ENCODE measurements at places on chromosomes 6 and 20.

DNA sequence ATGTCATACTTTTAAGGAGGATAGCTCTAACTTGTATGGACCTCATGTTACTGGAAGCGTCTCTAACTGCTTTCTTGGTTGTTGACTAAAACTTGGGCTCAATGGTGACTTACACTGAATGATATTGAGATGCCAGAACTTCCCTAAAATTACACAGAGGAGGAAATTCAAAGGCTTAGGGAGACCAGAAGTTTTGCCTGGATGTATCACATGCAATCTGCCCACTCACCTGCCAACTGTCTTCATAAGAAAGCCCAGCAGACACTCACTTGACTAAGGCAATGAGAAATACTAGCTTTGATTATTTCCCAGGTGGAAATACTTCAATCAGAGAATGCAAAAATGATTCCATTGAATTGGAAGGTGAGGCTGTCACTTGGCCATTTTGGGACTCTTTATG, 51.2 kb upstream of the PDYN start:
- no peak for DNase-seq

GRCh38 chr20:32199006-32199405, 8.5 kb downstream of the PLAGL2 start:
- no peak for DNase-seq

- no peak for DNase-seq
Measured at GRCh38 chr20:46568570-46569129, 18.2 kb upstream of the OCSTAMP start.

DNA sequence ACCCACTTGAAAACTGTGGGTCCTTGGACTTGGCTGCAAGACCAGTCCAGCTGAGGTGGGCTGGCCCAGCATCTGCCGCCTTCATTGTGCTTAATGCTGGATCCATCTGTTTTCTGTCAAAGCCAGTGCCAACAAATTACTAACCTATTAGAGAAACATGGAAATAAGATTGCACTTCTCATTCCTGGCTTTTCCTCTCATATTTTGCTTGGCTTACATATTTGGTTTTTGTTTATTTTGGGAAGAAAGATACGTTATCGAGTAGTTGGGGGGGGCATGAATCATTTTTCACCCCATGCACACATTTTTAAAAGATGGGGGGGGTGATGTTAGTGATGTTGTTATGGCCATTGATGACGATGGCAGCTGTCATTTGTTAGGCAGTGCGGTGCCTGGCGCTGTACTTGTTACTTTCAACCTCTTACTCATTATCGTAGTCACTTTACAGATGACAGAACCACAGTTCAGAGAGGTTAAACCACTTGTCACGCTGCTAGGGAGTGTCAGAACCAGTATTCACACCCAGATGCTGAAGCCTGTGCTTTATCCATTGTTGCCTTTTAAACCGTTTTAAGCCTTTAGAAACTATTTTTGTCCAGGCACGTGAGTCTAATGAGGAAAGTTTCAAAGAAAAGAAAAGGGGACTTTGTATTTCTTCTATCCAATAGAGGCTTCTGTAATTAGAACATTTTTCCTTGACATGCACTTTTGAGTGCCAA, 180.0 kb downstream of the TMEM242 start:
- no peak for DNase-seq

- no peak for DNase-seq
Measured at GRCh38 chr6:134508862-134509498, 191.1 kb upstream of the SGK1 start.

DNA sequence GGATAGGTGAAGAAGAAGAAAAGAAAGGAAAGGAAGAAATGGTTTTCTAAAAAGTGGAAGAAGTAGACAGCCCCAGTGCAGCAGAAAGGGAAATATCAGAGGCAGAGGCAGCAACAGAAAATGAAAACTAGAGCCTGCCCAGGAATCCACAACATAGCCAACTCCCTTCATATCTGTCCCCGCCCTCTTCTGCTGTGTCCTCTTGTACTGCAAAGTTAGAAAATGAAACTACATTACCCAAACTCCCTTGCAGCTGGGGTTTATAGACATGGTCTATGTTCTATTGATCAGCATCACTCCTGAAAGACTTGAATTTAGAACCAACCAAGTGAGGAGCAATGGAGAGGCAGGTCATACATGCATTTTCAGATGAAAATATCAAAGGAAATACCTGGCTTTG, 200.5 kb upstream of the PHACTR1 start:
- no peak for DNase-seq

GRCh38 chr6:143742070-143742954, 64.5 kb downstream of the PHACTR2 start:
- no peak for DNase-seq

- no peak for DNase-seq
Measured at GRCh38 chr6:134750669-134751068, 199.2 kb downstream of the ALDH8A1 start.

GRCh38 chr6:44496665-44497369, 109.3 kb downstream of the CDC5L start:
- DNase-seq, result no peak

GRCh38 chr6:78864957-78865356, 2.4 kb upstream of the IRAK1BP1 start:
- no peak for DNase-seq

- DNase-seq, result no peak
Measured at GRCh38 chr20:25695532-25696370, 902 bp downstream of the ZNF337 start.

GRCh38 chr6:152642578-152643375, 5.6 kb upstream of the SYNE1 start:
- DNase-seq, result no peak

DNA sequence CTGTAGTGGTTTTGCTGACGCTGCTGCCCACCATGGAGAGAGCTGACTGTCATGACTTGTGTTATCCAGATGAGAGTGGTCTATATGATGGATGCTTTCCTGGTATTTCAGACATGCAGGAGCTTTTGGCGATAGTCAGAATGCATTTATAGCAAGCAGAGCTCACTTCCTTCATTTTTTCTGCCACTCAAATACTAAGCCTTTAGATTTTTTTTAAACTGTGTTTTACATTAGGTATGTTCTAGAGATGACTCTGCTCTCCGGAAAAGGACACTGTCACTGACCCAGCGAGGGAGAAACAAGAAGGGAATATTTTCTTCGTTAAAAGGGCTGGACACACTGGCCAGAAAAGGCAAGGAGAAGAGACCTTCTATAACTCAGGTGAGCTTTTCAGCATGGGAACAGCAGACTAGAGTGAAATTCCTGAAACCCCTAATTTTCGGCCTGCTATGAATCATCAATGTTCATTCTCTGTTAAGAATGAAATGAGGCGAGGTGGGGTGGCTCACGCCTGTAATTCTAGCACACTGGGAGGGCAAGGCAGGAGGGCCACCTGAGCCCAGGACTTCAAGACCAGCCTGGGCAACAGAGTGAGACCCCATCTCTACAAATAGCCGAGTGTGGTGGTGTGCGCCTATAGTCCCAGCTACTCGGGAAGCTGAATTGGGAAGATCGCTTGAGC, 98.6 kb upstream of the CLDN20 start:
- no peak for DNase-seq

DNA sequence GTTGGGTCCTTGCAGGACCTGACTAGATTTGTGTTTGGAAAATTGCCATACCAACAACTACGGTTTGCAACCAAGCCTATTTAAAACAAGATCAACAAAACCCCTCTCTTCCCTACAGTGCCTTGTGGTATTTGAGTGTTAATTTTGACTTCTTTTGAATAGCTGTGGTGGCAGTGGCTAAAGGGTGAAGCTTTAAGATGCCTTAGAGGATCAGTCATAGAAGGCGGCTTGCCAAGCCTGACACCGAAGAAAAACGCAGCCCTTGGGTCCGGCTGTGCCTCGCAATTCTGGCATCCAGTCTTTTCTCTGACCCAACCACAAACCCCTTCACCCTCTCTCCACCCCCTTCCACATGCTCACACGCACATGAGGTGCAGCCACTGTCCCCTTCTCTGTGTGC, 32.6 kb downstream of the BMP6 start:
- DNase-seq, result no peak

DNA sequence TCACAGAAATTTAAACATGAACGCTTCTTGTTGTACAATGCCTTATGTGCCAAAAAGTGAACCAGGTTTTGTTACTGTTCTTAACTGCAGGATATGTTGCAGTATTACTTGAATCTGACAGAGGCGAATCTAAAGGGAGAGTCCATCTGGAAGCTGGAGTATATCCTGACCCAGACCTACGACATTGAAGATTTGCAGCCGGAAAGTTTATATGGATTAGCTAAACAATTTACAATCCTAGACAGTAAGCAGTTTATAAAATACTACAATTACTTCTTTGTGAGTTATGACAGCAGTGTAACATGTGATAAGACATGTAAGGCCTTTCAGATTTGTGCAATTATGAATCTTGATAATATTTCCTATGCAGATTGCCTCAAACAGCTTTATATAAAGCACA, 19.9 kb downstream of the SMPDL3A start:
- no peak for DNase-seq

GRCh38 chr20:2822073-2822472, 5.9 kb downstream of the TMEM239 start:
- DNase-seq, result no peak

DNA sequence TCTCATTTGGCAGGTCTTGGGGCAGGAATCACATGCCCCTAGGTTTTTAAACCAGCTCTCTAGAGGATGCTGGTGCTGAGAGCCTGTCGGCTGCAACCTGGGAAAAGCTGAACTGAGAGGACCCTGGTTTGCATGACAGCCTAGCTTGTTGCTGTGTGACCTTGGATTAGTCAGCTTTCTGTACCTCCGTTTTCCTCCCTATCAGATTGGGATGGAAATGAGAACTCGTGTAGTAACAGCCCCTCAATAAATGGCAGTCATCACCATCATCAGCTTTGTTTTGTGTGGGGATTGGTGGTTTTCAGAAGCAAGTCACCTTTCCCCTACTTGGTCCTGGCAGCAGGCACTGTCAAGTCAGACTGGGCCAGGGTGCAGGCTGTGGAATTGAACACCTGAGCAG, 75.2 kb upstream of the MYL9 start:
- DNase-seq, result no peak

GRCh38 chr20:10314198-10314597, 95.6 kb downstream of the SNAP25 start:
- DNase-seq, result no peak

GRCh38 chr6:63269470-63269869, 50.3 kb downstream of the LGSN start:
- DNase-seq, result no peak

DNA sequence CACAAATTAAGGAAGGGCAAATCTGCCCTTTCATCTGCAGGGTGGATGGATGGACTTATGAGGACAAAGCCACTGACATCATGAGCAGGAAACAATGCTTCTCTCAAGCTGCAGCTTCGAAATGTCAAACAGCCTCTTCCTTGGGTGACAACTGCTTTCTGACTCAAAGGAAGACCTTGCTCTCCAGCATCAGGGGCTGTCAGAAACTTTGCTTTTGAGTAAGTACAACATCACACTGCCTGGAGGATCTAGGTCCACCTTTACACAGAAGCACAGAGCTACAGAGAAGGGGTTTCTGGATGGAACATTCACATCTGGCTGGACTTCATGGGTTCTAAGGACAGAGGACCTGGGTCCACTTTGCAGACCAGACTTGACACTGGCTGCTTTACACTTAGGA, 5.9 kb downstream of the CST1 start:
- DNase-seq, result no peak

- DNase-seq, result no peak
Measured at GRCh38 chr6:65786815-65787214, 79.8 kb upstream of the EYS start.

DNA sequence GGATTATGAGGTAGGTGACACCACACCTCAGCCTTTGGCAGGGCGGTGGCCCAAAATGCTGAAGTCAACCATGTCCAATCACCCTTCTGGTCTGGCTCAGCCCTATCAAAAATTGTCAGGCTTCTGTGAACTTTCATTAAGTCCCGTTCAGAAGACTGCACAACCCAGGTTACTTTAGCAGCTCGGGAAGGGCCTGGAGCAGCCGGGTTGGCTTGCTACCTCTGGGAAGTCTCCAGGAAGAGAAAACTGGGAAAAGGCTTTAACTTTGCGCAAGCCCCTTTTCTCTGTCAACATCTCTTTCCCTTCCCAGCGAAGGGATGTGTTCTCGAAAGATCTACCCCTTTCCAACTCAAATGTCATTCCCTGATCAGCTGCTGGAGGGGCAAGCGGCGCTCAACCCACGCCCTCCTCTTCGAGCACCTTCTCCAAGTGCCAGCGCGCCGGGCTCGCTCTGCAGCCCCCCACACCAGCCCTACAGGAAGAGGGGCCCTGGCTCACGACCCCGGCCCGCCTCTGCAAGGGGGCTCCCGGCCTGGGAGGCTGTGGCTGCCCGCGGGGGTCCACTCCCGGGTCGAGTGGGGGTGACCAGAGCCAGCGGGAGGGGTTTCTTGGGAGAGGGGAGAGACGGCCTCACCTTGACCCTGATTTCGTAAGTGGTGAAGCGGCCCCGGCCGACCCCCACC, 573 bp downstream of the SNX3 start:
- peak; percentile 7 for DNase-seq

- DNase-seq, result no peak
Measured at GRCh38 chr6:120614723-120615122, 719.6 kb downstream of the TBC1D32 start.

DNA sequence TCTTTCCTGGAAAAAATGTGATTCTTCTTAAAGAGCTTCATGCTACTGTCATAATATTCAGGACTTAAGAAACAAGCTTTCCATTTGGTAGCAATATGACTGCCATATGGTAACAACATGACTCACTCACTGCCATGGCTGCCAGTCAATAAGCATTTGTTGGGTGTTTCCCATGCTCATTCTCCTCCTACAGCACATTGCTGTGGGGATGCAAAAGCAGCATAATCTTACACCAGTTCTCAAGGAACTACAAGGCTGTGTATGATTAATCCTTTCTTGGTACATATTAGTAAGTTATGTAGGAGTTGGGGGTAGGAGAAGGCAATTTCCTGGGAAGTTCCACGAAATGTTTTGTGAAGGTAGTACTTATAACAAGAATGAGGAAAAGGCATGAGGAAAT, 76.7 kb downstream of the CEP162 start:
- DNase-seq, result no peak

DNA sequence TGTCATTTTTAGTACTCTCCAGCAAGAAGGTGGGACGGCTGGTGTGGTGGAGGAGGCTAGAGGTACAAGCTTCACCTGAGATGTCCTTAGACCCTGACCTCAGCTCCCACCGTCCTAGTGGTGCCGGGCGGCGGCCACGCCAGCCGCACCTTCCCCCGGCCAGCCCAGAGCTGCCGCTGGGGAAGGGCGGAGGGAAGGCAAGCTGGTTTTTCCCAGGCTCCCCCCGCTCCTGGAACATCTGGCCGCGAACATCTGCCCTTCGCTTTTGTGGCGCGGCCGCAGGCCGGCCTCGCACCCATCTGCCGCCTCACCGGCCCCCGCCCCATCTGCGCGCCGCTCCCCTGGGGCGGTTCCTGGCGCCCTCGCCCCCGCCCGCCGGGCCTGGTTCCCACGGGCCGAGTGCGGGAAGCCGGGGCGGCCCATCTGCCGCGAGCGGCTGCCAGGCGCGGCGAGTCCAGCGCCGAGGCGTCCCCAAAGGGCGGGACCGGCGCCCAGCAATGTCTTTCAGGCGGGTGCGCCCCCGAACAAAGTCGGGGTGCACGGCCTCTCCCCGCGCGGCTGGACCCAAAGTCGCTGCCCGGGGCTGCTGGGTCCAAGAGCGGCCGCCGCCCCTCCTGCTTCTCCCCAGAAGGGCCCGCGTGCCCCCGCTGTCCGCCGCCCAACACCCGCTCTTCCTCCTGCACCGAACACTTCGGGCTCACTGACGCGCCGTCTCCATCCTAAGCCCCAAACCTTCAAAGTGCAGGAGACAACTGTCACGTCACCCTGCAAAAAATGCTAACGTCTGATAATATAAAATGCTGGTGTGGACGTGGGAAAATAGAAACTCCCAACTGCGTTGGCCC, 17.3 kb upstream of the ID1 start:
- no peak for DNase-seq
